AG04449 (cell line): ENCODE measurements at places on chromosomes 12 and 14.

- DNase-seq: no peak
Measured at GRCh38 chr14:101372894-101373620, 188.2 kb upstream of the DIO3 start.

GRCh38 chr14:88470542-88471440 is 84.0 kb downstream of the PTPN21 start:
- no peak for DNase-seq

- DNase-seq: no peak
Measured at GRCh38 chr12:93460003-93460402, 7.3 kb upstream of the MRPL42 start.

- DNase-seq: no peak
Measured at GRCh38 chr12:57626111-57626920, 6.7 kb downstream of the B4GALNT1 start.

GRCh38 chr12:3727877-3728632 is 24.9 kb downstream of the CRACR2A start:
- no peak for DNase-seq

DNA sequence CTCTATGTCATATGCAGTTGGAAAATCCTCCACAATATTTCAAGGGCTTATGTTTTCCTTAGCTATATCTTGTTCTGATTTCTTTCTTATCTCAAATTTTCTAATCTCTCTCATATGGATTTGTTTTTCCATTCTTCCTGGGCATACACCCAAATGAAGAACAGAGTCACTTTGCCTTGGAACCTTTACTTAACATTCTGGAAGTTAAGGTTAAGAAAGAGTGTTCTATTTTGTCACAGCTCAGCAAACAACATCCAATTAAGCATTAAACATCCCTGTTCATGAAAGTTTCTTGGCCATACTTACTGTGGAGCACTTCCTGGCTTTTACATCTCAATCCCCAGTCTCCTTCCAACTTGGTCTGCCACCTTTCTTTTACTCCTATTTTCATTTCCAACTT is 5.3 kb downstream of the NAV3 start:
- DNase-seq: no peak

GRCh38 chr14:29627137-29627536 is 300.5 kb downstream of the PRKD1 start:
- DNase-seq: no peak

GRCh38 chr14:100696008-100696407 is 30.7 kb upstream of the DLK1 start:
- no peak for DNase-seq

DNA sequence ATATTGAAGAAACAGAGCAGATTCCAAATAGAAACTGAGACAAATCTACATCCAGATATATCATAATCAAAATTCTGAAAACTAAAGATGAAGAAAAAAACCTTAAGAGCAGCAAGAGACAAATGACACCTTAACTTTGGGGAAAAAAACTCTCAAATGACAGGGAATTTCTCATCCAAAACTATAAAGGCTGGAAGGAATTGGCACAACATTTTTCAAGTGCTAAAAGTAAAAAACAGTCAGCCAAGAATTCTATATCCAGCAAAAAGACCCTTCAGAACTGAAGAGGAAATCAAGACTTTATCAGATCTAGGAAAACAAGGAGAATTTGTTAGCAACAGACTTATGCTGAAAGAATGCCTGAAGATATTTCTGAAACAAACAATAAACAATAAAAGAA is 90.3 kb upstream of the RASSF8 start:
- no peak for DNase-seq
